ENCODE measurements at places on chromosomes 4 and X. TPM values are rescaled to one million over a fixed set of nuclear protein-coding genes. Genes with fewer than 3 reads are reported as not detected.

The GYPB gene
- not detected for total RNA-seq

The LSM6 gene
- 50.3 TPM for total RNA-seq

The NDNF gene
- 0.59 TPM for total RNA-seq

The AMMECR1 gene
- 8.8 TPM for total RNA-seq

The LRCH2 gene
- 2.7 TPM for total RNA-seq

The RPA4 gene
- total RNA-seq: under 0.01 TPM

The PNMA6F gene
- total RNA-seq: not detected

The RAI2 gene
- total RNA-seq: 1.0 TPM

The GAGE1 gene
- not detected for total RNA-seq

The CSAG3 gene
- total RNA-seq: not detected

The KCTD8 gene
- total RNA-seq: not detected

The GABRG1 gene
- not detected for total RNA-seq

The AFF2 gene
- 0.17 TPM for total RNA-seq

The GRIPAP1 gene
- total RNA-seq: 11.0 TPM

The SLC9B1 gene
- total RNA-seq: not detected

The SMIM10L2A gene
- total RNA-seq: 0.17 TPM

The P2RY10 gene
- not detected for total RNA-seq

The TLR6 gene
- total RNA-seq: 0.45 TPM

The NAA11 gene
- total RNA-seq: not detected

The TLR8 gene
- not detected for total RNA-seq

The SPIN4 gene
- total RNA-seq: 4.2 TPM

The CFAP99 gene
- total RNA-seq: not detected

The BMP3 gene
- not detected for total RNA-seq

The CORIN gene
- total RNA-seq: 2.4 TPM

The FGF16 gene
- total RNA-seq: 0.15 TPM

The RS1 gene
- total RNA-seq: not detected

The NPY5R gene
- not detected for total RNA-seq

The EGFL6 gene
- 0.15 TPM for total RNA-seq

The NEIL3 gene
- total RNA-seq: 11.1 TPM

The NWD2 gene
- total RNA-seq: not detected

The TMEM31 gene
- not detected for total RNA-seq

The GAB3 gene
- total RNA-seq: 0.84 TPM

The RRH gene
- total RNA-seq: not detected

The ZIC3 gene
- total RNA-seq: not detected

The ARHGAP6 gene
- 2.2 TPM for total RNA-seq

The GPR173 gene
- total RNA-seq: 4.0 TPM

The ERCC6L gene
- total RNA-seq: 7.4 TPM

The L1CAM gene
- 30.0 TPM for total RNA-seq

The HPRT1 gene
- 15.5 TPM for total RNA-seq

The HPGDS gene
- total RNA-seq: not detected

The PPP1R2C gene
- total RNA-seq: not detected

The H2BW2 gene
- total RNA-seq: not detected

The CT45A1 gene
- not detected for total RNA-seq

The CTAG1B gene
- not detected for total RNA-seq

The AVPR2 gene
- total RNA-seq: 0.50 TPM

The MAGEE2 gene
- not detected for total RNA-seq

The CAPN6 gene
- total RNA-seq: under 0.01 TPM

The FAM47E gene
- 0.15 TPM for total RNA-seq

The RPS3A gene
- total RNA-seq: 2,166 TPM

The ESX1 gene
- total RNA-seq: not detected

The GSTCD gene
- total RNA-seq: 15.6 TPM

Data from bronchus fibroblast of lung (primary cell).